ENCODE measurements at places on chromosomes 16 and 17. TPM values are rescaled to one million over a fixed set of nuclear protein-coding genes. Genes with fewer than 3 reads are reported as not detected.
A peak's percentile ranks its signal among the peaks of the same experiment; 100 is the strongest.

GRCh38 chr16:80683646-80684045 is 120.8 kb downstream of the CDYL2 start:
- DNase-seq: no peak

GRCh38 chr17:33049781-33050414 is 58.3 kb downstream of the SPACA3 start:
- DNase-seq: peak; percentile 46

DNA sequence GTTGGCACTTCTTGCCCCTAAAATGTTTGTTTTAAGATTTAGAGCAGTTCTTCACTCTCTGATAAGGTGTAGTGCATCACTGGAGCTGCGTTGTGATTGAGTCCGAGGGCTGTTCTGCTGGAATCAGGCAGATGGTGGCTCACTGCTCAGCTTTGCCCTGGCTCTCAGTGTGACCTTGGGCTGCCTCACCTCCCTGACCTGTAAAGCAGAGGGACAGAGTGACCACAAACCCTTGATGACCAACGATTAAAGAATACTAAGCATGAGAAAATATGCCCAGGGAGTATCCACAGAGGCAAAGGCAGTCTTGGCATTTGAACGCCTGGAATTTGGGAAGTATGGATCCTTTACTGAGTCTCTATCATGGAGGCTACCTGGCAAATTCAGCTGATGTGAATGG is 18.1 kb downstream of the CMIP start:
- no peak for DNase-seq

DNA sequence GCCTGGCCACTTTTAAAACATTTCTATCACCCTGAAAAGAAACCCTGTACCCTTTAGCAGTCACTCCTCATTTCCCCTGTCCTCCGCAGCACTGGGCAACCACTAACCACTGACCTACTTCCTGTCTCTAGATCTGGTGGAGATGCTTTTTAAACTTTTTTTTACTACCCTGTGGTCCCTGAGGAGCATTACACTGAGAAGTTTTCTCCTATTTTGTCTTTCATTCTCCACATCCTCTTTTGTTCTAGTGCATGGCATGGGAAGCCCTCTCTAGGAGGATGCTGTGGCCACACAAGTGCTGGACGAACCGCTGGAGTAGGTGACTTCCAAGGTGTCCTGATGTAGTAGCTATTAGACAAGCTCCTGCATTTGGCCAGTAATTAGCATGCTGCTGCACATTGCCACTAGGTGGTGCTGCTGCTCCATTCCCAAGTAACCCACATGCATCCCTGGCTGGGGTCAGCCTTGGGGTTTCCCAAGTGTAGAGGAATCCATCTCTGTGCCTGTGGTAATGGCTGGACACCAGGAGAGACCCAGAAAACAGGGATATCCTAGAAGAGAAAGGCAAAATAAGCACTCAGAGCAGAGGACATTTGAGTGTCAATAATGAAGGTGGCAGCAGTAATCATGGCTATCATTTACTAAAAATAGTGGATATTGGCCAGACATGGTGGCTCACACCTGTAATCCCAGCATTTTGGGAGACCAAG is 143.8 kb upstream of the CRHR1 start:
- peak; percentile 70 for DNase-seq

DNA sequence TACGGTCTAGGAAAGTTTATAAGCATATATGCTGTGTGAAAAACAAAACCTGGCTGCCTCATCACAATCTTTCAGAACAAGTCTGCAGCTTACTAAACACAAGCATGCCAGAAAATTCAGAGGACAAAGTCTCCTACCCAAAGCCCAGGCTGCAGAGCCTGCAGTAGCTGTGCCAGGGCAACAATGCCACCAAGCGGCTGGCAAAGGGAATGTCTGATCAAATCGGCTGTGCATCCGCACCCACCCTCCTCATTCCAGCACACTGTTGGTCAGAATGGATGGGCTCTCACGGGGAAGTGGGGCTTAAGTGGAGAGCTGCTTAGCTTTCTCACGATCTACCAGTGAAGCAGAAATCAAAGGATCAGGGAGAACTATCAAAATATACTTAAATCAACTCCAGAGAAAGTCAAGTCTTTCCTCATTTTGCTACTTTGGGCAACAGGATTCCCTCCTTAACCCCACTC is 73.5 kb downstream of the CYTH1 start:
- peak; percentile 79 for DNase-seq

- no peak for DNase-seq
Observed at GRCh38 chr17:49910094-49910857, 58.7 kb upstream of the DLX4 start.

DNA sequence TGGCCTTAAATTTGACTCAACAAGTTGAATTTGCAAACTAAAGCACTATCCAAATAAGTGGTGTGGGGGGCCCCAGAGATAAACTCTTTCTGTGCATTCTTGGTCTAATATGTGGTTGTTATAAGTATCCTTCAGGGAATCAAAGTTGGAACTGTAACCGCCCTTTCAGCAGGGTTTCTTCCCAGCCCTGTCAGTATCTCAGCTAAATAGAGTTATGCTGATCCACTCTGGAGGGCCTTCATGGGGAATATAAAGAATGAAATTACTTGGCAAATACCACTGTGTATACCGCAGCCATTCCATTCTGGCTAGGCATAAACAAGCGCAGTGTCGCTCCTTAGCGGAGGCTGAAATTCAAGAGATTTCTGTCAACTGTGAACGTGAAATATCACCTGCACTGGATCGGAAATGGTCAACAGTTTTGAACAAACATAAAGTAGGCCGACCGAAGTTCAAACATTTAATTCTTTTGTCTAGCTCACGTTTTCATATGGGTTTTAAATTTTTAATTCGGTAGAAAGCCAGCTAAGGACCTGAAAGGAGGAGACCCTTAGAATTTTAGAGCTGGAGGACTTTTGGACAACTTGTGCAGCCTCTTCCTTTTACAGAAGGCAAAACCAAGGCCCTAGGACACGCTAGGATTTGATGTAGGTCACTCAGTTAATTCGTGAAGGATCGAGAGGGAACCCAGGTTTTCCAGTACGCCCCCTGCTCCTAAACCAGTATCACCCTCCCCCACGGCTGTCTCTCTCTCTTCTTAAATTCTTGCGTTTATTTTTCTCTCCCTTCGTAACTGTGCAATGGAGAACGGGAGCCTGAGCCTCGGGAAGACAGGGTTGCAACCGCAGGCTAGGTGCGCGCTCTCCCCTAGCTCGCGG is 74.7 kb downstream of the CHD9 start:
- DNase-seq: no peak

DNA sequence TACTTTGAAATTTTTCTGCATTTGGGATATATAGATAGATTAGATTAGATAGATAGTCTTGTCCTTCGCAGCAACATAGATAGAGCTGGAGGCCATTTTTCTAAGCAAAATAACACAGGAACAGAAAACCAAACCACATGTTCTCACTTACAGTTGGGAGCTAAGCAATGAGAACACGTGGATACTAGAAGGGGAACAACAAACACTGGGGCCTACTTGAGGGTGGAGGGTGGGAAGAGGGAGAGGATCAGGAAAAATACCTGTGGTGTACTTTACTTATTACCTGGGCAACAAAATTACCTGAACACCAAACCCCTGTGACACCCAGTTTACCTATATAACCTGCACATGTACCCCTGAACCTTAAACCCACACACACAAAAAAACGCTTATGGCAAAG is 14.3 kb downstream of the PRKAR1A start:
- no peak for DNase-seq

- no peak for DNase-seq
Observed at GRCh38 chr16:56559109-56559508, 5.8 kb upstream of the MT4 start.

GRCh38 chr17:12765548-12765947 is 23.8 kb upstream of the ARHGAP44 start:
- DNase-seq: peak; percentile 67

DNA sequence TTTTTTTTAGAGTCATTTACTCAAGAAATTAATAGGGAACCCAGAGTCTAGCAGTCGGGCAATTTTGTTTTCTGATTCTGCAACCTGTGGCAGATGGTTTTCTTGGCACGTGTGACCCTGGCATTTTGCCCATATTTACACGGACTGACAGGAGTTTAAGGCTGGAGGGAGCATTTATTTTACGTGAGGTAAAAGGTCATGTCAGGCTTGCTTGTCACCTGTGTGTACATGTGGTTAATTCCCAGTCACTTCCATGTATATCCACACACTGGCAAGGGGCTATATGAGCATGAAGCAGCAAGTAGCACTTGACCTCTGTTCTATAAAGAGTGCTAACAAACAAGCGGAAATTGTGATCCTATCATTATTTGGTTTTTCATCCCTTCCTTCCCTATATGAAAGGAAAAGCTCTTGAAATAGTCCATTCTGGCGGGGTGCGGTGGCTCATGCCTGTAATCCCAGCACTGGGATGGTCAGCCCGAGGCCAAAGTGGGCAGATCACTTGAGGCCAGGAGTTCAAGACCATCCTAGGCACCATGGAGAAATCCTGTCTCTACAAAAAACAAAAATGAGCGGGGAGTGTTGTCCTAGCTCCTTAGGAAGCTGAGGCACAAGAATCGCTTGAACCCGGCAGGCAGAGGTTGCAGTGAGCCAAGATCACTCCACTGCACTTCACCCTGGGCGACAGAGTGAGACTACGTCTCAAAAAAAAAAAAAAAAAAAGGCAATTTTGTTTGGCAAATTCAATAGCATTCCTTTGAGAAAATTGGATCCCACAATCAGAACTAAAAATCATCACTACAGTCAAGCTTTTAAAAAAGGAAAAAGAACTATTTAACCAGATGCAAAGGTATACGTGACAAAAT is 2.1 kb downstream of the SPAG9 start:
- peak; percentile 32 for DNase-seq

GRCh38 chr17:10045871-10046658 is 141.0 kb upstream of the RCVRN start:
- no peak for DNase-seq

DNA sequence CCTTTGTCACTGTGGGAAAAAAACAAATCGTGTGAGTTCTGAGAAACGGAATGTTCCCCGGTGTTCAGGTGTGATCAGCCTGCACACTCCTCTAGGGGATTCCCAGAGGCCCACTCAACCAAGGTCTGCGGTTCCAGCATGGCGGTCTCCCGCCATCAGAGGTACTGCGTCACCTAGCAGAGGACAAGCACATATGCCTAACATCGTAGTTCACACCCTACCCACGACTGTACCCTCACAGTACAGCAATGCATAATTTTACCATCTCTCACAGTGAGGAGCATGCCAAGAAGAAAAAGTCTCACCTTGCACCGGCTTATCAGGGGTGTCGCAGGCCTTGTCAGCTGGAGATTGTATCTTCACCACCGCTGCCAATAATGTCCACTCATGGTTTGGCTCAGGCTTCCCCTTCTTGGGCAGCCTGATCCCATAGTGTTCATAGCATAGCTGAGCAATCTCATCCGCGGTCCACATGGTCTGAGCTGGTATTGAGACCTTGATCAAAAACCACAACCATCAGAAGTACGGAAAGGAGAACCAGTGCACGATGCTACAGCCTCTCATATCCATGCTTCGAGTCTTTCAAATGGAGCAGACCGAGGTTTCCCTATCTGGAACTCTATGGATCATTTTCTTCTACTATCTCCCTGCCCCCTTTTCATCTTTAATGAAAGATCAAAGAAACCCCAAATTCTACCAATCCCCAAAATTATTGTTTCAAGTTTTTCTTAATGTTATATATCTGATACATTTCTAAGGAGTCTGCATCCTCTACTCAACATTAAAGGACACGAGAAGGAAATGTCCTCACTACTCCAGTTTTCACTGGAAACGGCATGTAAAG is 2.5 kb downstream of the ADAT1 start:
- no peak for DNase-seq

GRCh38 chr16:89237733-89238132 is 20.2 kb downstream of the ZNF778 start:
- DNase-seq: no peak

DNA sequence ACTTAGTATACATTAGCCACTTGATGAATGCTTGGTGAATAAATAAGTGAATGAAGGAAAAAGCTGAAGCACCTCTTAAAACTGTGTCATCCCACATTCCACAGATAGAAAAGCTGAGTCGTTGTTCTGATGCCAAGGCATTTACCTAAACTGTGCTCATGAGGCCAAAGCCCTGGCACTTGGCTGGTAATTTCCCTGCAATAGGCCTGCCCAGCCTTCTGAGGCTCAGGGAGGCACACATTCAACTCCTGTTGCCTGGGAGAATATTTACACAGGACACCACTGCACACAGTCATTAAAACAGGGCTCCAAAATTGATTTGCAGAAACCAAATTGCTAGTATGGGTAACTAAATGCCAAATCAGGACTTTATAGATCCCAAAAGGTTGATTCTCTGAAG is 333.0 kb upstream of the C16orf82 start:
- DNase-seq: no peak

- DNase-seq: no peak
Observed at GRCh38 chr17:34299027-34299426, 13.5 kb downstream of the CCL11 start.

DNA sequence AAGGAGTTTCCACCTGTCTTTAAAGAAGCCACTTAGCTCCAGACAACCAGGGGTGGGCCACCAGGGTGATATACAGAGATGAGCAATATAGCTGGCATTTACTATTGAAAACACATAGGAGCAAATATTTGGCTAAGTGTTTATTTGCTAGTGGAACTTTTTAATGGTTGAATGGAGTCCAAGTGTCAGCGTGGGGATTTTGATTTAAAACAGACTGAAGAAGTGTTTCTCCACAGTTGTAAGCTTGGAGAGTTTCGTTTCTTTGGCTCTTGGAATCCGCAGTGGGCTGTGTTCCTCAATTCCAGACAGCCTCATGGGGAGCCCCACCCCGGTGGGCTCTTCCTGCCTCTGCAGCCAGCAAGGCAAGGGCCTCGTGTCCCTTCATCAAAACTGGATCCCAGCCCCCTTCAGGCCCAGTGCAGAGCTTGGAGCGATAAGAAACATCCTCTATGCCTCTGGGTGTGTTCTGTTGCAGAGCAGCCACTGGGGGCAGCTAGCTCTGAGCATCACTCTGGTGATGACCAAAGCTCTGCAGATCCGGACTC is 36.1 kb downstream of the NOG start:
- DNase-seq: no peak

- no peak for DNase-seq
Observed at GRCh38 chr16:82459580-82460256, 167.1 kb upstream of the CDH13 start.

DNA sequence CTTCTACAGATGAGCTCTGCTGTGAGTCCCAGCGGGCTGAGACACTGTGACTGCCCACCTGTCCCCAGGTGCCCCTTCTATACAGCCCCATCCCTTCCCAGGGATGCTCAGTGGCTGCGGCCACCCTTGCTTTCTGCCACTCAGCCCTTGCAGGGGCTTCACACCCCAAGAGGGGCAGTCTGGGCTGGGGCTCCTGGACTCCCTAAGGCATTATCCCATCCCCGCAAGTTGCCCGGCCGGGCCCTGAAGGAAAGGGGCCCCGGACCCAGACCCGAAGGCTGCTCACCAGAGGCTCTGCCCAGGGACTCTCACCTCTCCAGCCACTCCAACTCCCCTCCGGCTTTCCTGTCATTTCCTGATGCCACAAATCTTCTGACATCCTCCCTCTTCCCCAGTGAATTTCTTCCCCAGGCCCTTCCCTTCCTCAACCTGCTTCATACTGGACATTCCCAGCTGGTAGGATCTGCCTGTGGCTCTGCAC is 88.5 kb upstream of the TOB1 start:
- no peak for DNase-seq

CARD14 gene
- not detected for total RNA-seq

FBXL16 gene
- total RNA-seq: 1.0 TPM

KRTAP4-16 gene
- not detected for total RNA-seq

HP gene
- 348 TPM for total RNA-seq

LRRC59 gene
- 35.3 TPM for total RNA-seq

CCL11 gene
- 5.4 TPM for total RNA-seq

Data from left cardiac atrium (tissue), 4 donors.